Stimulated activated CD8-positive, alpha-beta memory T cell treated with anti-CD3 and anti-CD28 coated beads, Interleukin-2, amount 100 ng/mL, for 48 hours (primary cell): ENCODE measurements at places on chromosomes 2 and 18.

DNA sequence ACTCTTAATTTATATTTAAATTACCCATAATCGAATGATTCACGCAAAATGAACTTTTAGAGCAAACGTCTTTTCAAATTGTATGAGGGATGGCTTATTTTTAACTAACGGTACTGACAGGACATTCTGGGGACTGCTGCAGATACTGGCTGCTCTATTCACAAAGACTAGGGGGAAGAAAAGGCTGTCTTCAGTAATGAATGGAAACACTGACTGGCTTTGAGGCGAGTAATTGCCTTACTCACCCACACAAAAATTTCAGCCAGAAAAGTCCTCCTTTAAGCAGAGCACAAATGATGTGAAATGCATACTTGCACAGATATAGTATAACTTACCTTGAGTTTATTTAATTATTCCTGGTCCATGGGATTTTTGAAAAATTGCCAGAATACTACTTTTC is 852.6 kb downstream of the DPP10 start:
- DNase-seq: no peak

- DNase-seq: no peak
Measured at GRCh38 chr2:5697562-5697961, 5.4 kb downstream of the SOX11 start.

GRCh38 chr2:71930049-71930681 is 217.5 kb downstream of the CYP26B1 start:
- DNase-seq: no peak

- no peak for DNase-seq
Measured at GRCh38 chr2:102122115-102122514, 20.4 kb upstream of the IL1R1 start.

- DNase-seq: no peak
Measured at GRCh38 chr18:48792141-48792540, 158.6 kb downstream of the SMAD7 start.

DNA sequence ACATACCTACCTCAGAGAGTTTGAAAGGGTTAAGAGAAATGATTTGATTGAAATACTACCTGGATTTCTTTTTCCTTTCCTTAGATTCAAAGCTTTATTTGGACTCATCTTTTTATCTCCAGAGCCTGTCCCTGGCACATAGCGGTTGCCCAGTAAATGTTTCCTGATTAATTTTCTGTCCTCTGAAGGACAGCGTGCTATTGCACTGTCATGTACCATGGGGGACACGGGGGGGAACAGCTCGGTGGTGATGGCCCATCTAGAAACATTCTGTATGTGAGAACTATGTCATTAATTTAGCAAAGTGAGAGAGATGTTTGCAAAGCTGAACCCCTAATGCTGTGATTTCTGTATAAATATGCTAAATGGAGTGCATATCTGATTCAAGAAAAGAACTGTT is 26.4 kb upstream of the CABYR start:
- DNase-seq: no peak

GRCh38 chr2:31877008-31877407 is 133.8 kb downstream of the MEMO1 start:
- no peak for DNase-seq

DNA sequence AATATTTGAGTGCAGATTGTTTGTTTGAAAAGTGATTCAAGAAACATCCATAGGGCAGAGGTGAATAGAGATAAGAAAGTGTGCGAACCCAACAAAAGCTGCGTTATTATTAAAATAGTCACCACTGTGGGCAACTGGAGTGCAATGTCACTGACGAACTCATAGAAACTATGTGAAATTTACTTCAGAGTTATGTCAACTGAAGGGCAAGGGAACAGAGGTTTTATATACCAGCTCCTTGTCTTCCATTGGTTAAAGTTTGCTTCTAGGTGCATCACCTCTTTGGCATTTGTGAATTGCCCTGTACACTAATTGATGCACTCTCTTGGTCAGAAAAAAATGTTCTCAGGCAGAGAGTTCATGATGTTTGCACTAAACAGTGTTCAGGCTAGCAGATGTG is 110.5 kb upstream of the NYAP2 start:
- no peak for DNase-seq

DNA sequence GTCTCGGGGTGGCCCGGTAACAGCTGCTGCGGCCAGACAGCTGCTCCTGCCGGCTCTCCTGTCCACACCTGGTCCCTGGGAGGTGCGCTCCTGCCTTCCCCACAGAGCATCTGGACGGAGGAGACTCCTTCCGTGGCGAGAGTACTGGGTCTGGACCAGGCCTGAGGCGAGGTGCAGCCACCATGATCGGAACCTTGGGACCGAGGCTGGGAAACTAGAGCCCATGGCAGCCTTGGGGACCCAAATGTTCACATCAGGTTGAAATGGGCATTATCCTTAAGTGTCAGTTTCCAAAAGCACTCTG is 628 bp downstream of the GIGYF2 start:
- no peak for DNase-seq

DNA sequence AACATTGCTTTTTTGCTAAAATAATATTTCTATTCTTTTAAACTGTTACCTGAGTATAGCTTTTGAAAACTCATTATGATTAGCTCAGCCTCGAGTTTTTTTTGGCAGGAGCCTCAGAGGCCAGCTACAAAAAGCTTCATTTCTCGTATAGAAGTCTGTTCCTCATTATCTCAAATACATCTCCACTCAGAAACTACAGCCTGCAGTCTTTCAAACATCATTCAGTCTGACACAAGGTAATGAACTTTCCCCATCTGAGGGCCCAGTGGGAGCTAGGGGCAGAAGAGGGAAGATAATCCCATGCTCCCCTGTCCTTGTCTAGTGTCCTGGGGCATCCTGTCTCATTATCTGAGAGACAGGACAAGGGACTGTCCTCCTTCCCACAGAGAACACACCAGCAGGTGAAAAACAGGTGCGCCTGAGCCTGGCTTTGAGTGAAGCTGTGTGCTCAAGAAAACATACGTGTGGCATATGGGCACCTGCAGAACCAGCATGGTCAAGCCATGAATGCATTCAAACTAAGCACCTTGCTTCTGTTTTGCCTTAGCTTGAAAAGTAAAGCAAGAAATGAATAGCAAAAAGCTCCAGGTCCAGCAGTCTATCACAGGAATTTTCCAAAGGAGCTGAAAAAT is 247.5 kb downstream of the MREG start:
- no peak for DNase-seq

DNA sequence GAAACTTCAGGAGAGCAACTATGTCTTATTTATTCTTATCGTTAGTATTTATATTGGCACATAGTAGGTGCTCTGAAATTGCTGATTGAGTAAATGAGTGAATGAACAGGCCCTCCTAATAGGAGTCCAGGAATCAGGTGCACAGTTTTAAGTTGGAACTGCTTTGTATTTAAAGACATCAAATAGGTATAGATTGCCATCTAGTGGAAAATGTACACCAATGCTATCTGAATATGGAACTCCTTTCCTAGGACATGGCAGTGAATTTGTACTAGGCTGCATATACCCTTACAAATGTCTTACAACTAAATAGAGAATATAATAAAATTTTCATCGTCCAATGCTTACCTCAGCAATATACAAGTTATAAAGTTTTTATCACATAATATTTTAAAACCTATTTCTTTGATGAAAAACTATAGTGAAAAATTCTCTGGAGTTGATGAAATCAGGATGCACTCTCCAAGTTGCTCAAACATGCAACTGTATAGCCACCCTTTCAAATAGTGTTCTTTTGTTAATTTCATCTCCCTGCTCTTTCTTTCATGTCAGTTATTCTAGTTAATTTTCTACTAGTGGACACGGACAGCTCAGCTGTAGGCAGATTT is 318.9 kb upstream of the SYT4 start:
- no peak for DNase-seq

DNA sequence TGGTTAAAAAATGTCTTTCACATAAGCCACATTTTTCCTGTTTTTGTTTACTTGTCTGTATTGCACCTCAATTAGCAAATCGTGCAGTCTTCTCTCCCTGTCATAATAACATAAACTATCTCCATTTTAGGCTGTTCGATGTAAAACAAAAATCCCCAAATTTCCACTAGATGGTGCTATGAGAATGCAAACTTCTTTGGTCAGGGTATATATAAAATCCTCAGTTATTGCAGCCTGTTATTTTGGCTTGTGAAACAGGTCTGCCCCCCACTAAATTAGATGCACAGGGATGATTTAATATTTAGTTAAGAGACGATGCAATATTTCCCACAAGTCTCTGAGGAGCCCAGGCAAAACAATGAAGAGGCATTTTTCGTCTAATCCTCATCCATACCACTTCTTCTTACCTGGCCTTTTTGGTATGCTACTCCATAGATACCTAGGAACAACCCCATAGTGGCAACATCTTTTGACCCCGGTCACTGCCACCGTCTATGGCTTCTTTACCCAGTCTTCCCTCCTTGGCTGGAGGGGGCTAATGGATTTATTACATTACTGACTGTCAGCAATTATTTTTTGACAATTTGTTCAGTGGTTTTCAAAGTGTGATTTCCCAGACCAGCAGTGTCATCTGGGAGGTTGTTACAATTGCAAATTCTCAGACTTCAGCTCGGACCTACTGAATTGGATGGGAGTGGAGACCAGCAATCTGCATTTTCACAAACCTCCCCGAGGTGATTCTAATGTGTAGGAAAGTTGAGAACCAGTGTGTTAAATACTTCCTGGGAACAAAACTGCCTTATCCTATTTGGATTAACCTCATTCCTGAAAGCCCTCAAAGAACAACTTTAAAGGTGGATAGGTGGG is 117.4 kb upstream of the CWC22 start:
- DNase-seq: no peak

DNA sequence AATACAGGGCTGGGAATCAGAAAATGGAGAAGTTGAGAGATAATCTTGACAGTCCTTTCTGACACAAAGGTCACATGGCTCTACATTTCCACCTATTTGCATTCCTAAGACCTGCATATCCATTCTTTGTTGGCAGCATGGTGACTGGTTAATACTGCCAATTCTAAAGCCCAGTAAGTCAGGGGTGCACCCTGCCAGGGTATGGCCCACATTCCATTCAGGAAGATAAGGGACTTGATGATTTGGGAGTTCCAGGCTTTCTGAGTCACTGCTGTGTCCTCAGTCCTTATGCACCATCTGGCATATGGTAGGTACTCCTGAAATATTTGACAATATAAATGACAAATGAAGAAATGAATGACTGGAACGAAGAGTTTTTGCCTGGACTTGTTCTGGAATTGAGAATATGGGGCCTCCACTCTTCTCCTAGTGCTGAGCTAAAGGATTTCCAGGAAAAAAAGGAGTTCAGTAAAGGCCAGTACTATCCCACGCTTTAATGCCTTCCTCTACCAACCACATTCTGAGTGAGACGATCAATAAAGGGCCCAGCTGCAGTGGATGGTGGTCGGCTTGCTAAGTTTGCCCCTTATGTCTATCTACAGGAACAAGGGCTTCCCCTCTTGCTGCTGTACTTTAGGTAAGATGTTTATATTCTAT is 31.7 kb upstream of the EIF2AK3 start:
- no peak for DNase-seq

GRCh38 chr18:51196811-51197660 is 445 bp downstream of the MEX3C start:
- peak; percentile 16 for DNase-seq

DNA sequence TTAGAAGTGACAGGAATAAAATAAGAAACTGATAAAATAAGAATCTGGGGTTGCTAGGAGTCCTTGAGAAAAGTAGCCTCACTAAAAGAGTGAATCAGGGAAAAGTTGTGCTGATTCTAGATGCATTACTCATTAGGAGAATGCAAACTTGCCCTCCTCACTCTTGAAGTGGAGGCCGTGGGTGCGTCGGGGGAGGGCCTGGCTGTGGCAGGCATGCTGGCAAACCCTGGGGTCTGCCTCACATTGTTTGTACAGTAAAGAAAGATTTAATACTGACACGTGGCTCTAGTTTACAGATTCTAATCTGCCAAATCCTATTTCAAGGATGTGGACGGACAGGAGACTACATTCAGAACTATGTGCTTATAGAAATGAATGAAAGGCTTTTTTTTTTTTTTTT is 41.9 kb downstream of the TANC1 start:
- no peak for DNase-seq

GRCh38 chr2:233794128-233794658 is 16.1 kb downstream of the MROH2A start:
- no peak for DNase-seq

- DNase-seq: no peak
Measured at GRCh38 chr2:146239392-146240135, 1605.3 kb upstream of the ACVR2A start.

- no peak for DNase-seq
Measured at GRCh38 chr2:42125841-42126594, 43.1 kb upstream of the EML4 start.

DNA sequence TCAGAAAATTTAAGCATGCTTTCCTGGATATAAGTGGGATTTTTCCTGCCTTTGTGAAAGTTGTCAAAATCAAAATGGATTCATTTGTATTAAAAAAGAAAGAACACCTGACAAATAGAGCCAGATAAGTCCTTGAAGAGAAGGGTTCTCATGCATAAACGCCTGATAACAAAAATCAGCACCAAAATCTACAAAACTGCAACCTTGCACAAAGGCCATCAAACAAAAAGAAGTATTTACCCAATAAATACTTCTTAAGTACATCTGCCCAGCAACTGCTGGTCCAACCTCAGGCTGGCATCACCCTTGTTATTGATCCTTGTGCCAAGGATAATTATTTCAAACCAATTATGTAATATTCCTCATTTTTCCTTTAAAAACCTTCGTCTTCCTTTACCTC is 315.9 kb downstream of the GPD2 start:
- DNase-seq: no peak

DNA sequence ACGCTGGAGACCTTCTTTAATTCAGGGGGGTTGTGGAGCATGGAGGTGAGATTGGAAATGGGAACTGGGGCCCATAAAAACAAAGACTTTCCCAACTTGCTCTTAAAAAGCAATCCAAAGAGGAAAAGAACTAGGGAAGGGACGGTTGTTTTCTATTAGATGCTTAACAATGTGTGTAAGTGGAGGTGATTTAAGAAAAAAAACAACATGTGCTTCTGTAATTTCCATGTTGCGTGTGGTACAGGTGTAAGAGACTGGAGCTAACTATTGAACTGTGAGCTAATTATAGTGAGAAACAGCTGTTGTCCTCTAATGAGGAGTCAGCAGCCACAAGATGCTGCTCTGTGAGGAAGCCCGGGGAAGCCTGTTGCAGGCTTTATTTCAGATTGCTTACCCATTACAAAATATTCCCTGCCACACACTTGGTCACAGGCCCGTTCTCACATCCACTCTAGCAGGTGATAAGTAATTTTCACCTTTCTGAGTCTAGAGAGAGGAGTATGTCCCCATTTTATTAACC is 280.6 kb upstream of the PARD3B start:
- no peak for DNase-seq

GRCh38 chr2:181047829-181048228 is 67.4 kb downstream of the UBE2E3 start:
- DNase-seq: no peak

DNA sequence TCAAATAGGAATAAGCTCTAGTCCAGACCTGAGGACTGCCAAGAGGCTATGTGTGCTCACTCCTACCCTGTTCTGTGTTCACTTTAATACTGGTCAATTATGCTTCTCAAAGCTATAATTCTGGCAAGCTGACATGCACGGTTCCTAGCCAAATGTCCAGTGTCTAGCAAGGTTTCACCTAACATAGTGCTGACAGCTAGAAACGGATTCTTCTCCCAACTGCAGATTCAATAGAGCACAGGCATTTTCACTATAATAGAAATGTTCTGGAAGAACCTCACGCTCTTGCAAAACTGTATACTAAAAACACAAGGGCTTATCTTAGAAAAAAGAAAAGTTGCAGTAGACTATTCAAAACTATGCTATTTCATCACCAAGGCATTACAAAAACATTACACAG is 45.1 kb downstream of the HDAC4 start:
- DNase-seq: no peak
